ENCODE measurements at places on chromosomes 1 and 21. TPM values are rescaled to one million over a fixed set of nuclear protein-coding genes. Genes with fewer than 3 reads are reported as not detected.

The AMIGO1 gene
- 7.8 TPM for total RNA-seq

The C8A gene
- not detected for total RNA-seq

The CCDC28B gene
- total RNA-seq, result 2.0 TPM

The TTC34 gene
- 0.41 TPM for total RNA-seq

The IGSF3 gene
- 8.0 TPM for total RNA-seq

Data from thoracic aorta (tissue), 2 donors.